ENCODE measurements at places on chromosomes 4 and X. TPM values are rescaled to one million over a fixed set of nuclear protein-coding genes. Genes with fewer than 3 reads are reported as not detected.

MAGEC3 gene
- not detected for polyA plus RNA-seq

HSD17B13 gene
- polyA plus RNA-seq: 0.14 TPM

ADH7 gene
- not detected for polyA plus RNA-seq

MAGEA2B gene
- polyA plus RNA-seq: not detected

SPANXN4 gene
- polyA plus RNA-seq: not detected

CTAG1B gene
- not detected for polyA plus RNA-seq

DCAF4L1 gene
- 0.12 TPM for polyA plus RNA-seq

EXOC1L gene
- not detected for polyA plus RNA-seq

CRMP1 gene
- polyA plus RNA-seq: 44.6 TPM

PPEF2 gene
- 0.04 TPM for polyA plus RNA-seq

RAP2C gene
- polyA plus RNA-seq: 46.0 TPM

GRPEL1 gene
- 38.7 TPM for polyA plus RNA-seq

SPRY1 gene
- polyA plus RNA-seq: 91.2 TPM

BMPR1B gene
- 29.9 TPM for polyA plus RNA-seq

LINC00632 gene
- polyA plus RNA-seq: 5.4 TPM

ATOH1 gene
- not detected for polyA plus RNA-seq

AMTN gene
- not detected for polyA plus RNA-seq

TRIM60 gene
- 0.07 TPM for polyA plus RNA-seq

MAGEA9B gene
- polyA plus RNA-seq: not detected

CT45A5 gene
- not detected for polyA plus RNA-seq

CSAG2 gene
- polyA plus RNA-seq: not detected

CTAG2 gene
- not detected for polyA plus RNA-seq

NMU gene
- 10.8 TPM for polyA plus RNA-seq

Measured in right renal cortex interstitium (tissue), 3 donors.